ENCODE measurements at places on chromosomes 3 and 15. TPM values are rescaled to one million over a fixed set of nuclear protein-coding genes. Genes with fewer than 3 reads are reported as not detected.
A peak's percentile ranks its signal among the peaks of the same experiment; 100 is the strongest.

CHRM5 gene
- not detected for polyA plus RNA-seq

DNAH1 gene
- 22.6 TPM for polyA plus RNA-seq

GRCh38 chr3:146134348-146135117 lies 26.5 kb downstream of the PLOD2 start:
- DNase-seq, result no peak

ABHD5 gene
- 42.5 TPM for polyA plus RNA-seq

GRCh38 chr3:147387291-147387884 lies 19.0 kb downstream of the ZIC4 start:
- no peak for DNase-seq

DNA sequence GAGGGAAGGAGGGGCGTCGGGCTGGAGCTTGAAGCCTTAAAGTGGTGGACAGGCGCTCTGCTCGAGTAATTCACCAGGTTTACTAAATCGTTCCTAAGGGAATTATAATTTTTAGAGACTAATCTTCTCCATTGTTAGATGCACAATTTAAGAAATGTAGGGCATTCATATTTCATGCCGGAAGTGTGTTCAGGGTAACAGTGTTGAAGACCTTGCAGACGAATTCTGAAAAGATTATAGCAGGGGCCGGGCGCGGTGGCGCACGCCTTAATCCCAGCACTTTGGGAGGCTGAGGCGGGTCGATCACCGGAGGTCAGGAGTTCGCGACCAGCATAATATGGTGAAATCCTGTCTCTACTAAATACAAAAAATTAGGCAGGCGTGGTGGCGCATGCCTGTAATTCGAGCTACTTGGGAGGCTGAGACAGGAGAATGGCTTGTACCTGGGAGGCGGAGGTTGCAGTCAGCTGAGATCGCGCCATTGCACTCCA lies 365 bp upstream of the GTF2A2 start:
- DNase-seq, result no peak

GRCh38 chr15:65888981-65889380 lies 19.7 kb downstream of the RAB11A start:
- DNase-seq, result no peak

- peak; percentile 70 for DNase-seq
Observed at GRCh38 chr3:58063022-58063815, 55.0 kb downstream of the FLNB start.

DNA sequence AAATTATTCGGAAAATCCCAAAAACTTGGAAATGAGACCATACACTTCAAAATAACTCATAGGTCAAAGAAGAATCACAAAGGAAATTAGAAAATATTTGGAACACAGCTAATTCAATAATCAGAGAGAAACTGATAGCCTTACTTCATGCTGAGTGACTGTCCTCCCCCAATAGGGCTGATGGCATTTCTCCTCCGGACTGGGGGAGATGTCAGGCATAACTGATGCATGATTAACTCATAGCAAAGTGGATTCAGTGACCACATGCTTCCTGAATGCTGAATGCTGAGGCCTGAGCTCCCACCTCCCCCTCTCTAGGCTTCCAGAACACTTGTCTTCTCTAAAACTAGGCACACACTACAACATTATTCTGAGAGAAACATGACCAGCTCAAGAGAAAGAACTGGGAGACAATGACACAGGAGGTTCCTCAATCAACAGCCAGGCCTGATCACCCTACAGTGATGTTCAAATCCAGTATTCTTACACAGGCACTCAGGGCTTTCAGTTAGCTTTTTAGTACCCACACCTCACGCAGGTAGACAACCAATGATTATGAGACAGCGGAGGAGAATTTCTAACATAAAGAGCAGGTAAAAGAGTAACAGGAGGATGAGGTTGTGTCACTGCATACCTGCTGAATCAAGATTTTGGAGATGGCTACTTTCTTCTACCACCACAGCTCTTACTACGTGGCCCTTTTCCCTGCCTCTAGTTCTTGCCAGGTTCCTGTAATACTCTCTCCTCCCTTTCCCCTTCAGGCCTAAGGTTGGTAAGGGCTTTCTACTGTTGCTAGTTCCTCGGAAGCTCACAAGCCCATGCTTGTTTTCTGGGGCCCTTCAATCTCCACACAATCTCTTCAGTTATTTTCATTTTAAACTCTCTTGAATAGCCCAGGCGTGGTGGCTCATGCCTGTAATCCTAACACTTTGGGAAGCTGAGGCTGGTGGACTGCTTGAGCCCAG lies 96.1 kb downstream of the FMN1 start:
- no peak for DNase-seq

GRCh38 chr3:82030916-82031315 lies 269.5 kb upstream of the GBE1 start:
- DNase-seq, result no peak

GADL1 gene
- not detected for polyA plus RNA-seq

GPR87 gene
- not detected for polyA plus RNA-seq

GRCh38 chr3:131526801-131527347 lies 24.1 kb upstream of the MRPL3 start:
- no peak for DNase-seq

PIGZ gene
- 3.6 TPM for polyA plus RNA-seq

ZNF860 gene
- not detected for polyA plus RNA-seq

- peak; percentile 30 for DNase-seq
Observed at GRCh38 chr3:64022451-64023186, 675 bp downstream of the PSMD6 start.

GRCh38 chr15:65085207-65085753 lies 8.7 kb downstream of the KBTBD13 start:
- no peak for DNase-seq

DNA sequence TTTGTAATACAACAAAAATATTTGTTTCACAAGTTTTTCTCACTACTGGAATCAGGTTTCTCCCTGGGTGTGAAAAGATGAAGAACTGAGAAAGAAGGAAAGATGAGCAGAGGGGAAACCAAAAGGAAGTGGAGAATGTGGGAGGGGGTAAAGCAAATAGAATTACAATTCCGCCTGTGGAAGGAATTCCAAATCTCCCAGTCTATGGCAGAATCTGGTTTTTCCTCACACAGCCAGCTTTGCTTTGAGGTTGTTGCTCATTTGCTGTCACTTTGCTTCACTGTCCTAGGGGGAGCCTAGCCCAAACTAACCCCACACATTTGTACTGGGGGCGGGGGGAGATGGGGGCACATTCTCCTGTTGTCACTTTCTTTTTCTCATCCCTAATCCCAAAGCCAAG lies 43.9 kb downstream of the RPL22L1 start:
- DNase-seq, result no peak

GRCh38 chr15:80929689-80930088 lies 59.9 kb downstream of the MESD start:
- DNase-seq, result no peak

POC1A gene
- 5.6 TPM for polyA plus RNA-seq

- DNase-seq, result no peak
Observed at GRCh38 chr15:99132122-99132521, 27.2 kb downstream of the SYNM start.

DNA sequence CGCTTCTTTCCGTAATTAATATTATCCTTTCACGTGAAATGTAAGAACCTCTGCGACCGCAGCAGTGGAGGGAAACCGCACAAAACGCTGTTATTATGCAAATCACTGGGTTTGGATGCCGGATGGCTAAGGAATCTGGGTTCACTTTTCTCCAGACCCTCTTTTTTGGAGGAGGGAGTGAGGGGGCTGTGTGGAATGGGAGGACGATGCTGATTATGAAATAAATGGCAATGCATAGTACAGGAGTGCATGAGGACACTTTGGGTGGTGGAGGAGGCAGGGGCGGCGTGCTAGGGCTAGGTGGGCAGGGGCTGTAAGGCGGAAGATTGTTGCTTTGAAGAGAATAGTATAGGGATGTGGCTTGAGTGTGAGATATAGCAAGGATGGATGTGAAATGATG lies 1.8 kb downstream of the CADM2 start:
- DNase-seq, result no peak

- DNase-seq, result no peak
Observed at GRCh38 chr3:67335813-67336212, 318.6 kb downstream of the SUCLG2 start.

- DNase-seq, result no peak
Observed at GRCh38 chr15:75121491-75121890, 80.2 kb upstream of the C15orf39 start.

SLC6A1 gene
- not detected for polyA plus RNA-seq

DNA sequence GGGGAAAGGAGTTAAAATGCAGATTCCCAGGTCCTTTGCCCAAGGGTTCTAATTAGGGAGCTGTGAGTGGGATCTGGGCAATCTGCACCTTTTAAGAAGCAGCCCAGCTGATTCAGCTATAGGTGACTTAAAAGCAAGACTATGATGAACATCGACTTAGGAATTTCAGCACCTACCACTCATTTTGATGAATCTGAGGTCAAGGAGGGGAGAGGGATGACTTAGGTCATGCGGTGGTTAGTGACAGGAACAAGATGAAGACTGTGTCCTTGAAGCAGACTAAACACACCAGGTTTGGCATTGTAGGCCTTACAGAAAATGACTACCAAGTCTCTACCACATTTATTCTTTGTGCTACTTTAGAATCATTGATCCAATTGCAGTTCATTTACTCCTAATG lies 196.3 kb downstream of the DTWD1 start:
- no peak for DNase-seq

DNA sequence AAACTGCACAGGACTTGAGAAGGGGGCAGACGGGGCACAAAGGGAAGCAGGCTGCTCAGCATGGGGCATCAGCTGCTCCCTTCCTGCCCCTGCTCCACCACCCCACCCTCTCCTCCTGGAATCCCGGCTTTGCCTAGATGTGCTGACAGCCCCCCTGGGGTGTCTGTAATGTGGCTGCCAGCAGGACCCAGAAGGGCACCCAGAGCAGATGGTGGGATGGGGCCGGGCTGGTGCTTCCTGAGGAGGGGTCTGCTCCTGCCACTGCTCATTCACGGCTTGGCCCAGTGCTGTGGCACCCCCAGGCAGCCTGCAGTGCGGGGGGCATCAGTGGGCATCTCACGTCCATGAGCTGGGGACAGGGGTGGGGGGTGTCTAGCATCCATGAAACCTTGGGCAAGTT lies 10.2 kb downstream of the H1-8 start:
- DNase-seq, result no peak

GRCh38 chr3:101854608-101855304 lies 5.4 kb downstream of the NFKBIZ start:
- DNase-seq, result peak; percentile 87

GRCh38 chr3:25420147-25420546 lies 7.9 kb upstream of the RARB start:
- no peak for DNase-seq

- DNase-seq, result no peak
Observed at GRCh38 chr3:112736805-112737566, 96.0 kb upstream of the CCDC80 start.

GRCh38 chr15:48802867-48803266 lies 8.0 kb downstream of the CEP152 start:
- DNase-seq, result no peak

GRCh38 chr3:119894195-119894594 lies 112.3 kb downstream of the NR1I2 start:
- no peak for DNase-seq

CRYBG3 gene
- polyA plus RNA-seq, result 11.0 TPM

GRCh38 chr3:170144437-170144843 lies 37.1 kb downstream of the PHC3 start:
- no peak for DNase-seq

DNA sequence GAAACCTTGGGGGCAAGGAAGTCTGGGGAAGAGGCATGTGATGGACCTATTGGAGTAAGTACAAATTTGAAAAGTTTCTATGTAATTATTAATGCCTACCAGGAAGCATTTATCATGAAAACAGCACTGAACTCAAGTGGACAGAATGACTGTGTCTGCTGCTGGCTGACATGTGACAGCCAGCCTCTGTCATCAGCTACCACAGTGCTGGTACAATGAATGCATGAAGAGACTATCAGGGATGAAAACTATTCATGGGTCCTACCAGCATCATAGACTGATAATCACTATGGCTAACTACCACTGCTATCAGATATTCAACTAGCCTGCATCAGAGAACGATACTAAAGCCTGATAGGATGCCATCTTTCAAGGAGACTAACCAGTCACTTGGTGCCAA lies 193.5 kb downstream of the RAP2B start:
- DNase-seq, result no peak

CEP19 gene
- 0.75 TPM for polyA plus RNA-seq

GRCh38 chr3:31289584-31289983 lies 243.1 kb upstream of the STT3B start:
- DNase-seq, result no peak

- DNase-seq, result no peak
Observed at GRCh38 chr3:197613199-197613598, 57.4 kb upstream of the BDH1 start.

DNA sequence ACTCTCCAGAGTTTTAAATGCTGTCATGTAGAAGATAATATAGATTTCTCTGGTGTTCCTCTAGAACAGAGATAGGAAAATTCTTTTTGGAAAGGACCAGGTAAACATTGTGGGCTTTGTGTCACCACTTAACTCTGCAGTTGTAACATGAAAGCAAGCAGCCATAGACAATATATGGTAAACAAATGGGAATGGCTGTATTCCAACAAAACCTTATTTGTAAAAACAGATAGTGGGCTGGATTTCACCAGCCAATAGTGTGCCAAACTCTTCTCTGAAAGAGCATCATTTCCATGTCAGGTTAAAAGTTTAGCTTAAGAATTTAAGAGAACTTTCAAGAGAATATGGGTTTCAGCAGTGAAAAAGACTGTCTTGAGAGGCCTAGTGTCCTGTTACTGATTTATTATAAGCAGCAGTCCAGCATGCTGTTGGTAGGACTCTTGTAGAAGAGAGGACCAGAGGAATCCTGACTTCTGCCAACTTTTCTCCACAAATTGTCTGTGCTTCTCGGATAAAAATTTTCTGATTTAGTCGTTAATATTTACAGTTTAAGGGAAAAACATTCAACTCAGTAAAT lies 107.7 kb downstream of the TCF12 start:
- no peak for DNase-seq
